Inflammatory macrophage (primary cell): ENCODE measurements at places on chromosomes 3 and 15.

- no peak for DNase-seq
Measured at GRCh38 chr3:108475220-108475782, 35.1 kb downstream of the MYH15 start.

GRCh38 chr3:37645517-37646380 lies 215.9 kb upstream of the CTDSPL start:
- DNase-seq, result no peak

DNA sequence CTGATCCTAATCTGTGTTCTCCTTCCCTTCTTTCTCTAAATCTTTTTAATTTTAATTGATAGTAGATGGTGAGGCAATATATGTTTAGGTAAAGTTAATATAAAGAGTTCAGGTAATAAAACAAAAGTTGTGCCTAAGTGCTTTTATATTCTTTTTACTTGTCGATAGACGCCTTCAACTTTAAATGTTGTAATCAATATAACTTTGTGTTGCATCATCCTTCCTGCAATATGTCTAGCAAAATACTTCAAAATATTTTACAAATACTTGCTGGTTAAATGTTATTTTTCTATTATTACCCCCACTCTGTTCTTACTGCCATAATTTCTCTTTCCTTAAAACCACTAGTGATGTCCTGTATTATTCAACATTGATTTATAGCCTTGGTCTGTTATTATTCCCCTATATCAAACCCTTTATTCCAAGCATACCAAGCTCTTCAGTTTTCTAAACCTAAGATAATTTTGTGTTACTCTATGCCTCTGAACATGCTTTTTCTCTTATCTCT lies 92.4 kb downstream of the NAALADL2 start:
- DNase-seq, result no peak

- DNase-seq, result no peak
Measured at GRCh38 chr3:106691476-106691875, 685.8 kb upstream of the CCDC54 start.

DNA sequence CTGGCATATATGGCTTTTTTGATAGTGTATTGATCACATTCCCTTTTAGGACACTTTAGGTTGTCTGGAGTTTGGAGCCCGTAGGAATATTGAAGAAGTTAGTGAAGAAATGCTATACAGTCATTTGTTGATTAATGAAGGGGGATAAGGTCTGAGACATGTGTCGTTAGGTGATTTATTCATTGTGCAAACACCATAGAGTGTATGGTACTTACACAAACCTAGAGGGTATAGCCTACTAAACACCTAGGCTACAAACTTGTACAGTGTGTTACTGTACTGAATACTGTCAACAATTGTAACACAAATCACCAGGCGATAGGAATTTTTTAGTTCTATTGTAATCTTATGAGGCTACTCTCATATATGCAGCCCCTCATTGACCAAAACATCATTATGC lies 3.3 kb downstream of the TPM1 start:
- DNase-seq, result no peak

GRCh38 chr15:59388670-59389069 lies 16.0 kb upstream of the MYO1E start:
- DNase-seq, result peak; percentile 68
